ENCODE measurements at places on chromosomes 1 and 21.

- no peak for DNase-seq
Observed at GRCh38 chr1:63524201-63524600, 876 bp downstream of the EFCAB7 start.

- no peak for DNase-seq
Observed at GRCh38 chr1:43349594-43350306, 9.0 kb upstream of the CDC20 start.

DNA sequence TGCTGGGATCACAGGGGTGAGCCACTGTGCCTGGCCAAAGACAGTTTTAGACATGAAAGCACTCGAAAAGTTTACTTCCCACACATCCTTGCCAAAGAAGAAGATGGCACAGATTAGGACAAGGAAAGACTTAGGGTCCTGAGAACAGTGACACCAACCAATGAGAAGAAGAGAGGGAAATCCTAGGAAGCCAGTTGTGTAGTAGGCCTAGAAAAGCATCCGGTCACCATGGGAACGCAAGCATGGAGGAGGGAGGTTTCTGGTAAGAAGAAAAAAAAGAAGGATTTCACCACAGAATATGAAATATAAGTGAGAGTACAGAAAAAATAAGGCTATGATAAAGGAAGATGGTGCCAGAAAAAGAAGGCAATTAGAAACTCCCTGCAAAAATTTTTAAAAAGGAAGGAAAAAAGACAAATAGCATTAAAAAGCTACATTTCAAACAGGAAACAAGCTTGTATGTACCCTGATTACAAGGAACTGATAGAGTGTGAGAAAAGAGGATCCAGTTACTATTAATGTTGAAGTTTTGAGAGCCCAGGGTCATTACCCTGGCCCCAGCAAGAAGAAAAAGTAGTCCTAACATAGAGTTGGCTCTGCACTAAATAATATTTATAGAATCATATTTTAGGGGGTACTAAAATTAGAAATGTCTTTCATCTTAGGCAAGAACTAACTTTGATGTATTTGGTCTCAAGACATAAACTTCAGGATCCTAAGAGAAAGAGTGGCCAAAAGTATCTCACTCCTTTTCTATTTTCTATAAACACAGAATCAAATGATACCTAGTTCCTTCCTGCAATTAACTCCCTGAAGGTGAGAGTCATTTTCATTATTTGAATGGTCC, 16.1 kb downstream of the DIPK1A start:
- no peak for DNase-seq

DNA sequence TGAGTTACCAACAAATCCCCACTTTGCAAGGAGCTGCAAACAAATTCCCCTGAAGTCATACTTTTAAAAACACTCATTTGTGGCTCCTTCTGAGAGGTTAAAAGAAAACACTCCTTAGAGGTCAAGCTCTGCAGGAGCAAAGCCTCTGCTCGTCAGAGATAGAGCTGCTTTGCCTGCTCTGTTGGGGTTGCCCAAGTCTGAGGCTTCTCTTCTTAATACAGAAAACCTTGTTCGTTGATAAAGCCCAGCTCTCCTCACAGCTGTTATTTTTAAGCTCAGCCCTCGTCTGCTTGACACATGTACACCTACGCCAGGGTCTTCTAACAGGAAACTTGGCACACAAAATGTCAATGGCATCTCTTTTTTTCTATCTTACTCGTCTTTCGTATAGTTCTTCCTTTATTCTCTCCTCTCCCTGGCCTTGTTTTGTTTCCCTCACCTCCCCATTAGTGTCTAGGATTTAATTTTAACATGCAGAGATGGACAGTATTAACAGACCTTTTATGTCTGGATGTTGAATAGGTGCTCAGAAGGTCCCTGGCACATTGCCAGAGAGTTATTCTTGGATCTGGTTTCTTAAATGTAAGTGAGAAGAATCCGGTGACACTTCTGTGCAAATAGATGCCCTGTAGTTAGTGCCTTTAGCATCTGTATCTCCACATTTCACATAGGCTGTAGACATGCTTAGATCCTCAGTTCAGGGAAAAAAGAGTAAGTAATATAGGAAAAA, 86.0 kb downstream of the LRRC53 start:
- no peak for DNase-seq

DNA sequence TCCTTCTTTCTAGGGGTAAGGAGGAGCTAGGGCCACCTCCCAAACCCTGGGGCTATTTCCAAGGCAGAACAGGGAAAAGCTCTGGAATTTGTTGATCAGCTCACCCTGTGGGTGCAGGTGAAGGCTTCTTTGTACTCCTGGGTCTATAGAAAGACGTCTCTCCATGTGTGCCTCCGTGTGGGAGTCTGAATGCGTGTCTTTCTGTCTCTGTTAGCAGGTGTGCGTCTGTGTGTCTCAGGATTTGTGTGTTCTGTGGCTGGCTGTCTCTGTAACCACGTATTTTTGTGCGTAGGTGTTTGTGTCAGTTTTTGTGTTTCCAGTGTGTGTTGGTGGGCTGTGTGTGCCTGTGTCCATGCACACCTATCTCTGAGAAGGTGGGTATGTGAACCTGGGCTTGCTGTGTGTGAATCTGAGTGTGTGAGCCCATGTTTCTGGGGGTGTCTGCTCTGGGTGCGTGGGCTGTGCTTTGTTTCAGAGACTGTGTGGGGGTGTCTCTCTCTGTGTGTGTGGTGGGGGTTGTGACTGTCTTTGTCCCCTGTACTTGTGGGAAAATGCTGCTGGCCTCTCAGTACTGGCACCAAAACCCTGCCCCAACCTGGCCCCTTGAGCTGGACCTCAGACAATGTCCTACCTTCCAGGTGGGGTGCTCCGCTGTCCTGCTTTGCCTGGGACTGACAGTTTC, 12.7 kb upstream of the ETV3L start:
- no peak for DNase-seq

All from stimulated activated CD4-positive, alpha-beta T cell treated with anti-CD3 and anti-CD28 coated beads, Interleukin-15, amount 100 ng/mL, for 1 hour (primary cell).